AG04450 (cell line): ENCODE measurements at places on chromosomes 2 and 18.

DNA sequence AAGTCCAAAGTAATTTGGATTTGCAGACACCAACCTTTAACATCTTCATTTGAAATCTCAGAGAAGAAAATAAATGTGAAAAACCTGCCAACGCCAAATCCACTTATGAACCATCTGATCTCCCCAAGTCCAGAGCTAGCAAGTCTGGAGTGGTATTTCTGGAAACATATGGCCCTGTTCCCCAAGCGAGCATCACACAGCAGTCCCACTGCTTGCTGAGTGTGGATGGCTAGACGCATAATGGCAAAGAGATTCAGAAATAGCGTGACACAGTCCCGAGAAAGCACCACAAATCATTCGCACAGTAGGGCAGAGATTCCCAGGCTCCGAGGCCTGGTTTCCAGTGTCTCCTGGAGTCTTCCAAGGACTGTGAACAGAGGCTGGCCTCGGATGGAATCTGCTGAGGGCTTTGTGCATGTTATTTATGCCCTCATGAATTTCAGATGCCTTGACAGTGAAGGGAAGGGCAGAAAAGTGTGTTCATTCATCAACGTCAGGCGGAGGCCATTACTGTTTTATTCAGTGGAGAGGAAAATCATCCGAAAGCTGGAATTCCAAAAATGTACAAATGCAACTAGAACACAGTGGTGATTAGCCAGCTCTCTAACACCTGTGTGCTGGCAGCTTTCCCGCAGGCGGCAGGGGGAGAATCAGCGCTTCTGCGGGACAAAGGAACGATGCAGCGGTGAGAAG, 417.0 kb downstream of the EIPR1 start:
- DNase-seq: no peak

GRCh38 chr2:43212931-43213330, 13.5 kb downstream of the ZFP36L2 start:
- no peak for DNase-seq

DNA sequence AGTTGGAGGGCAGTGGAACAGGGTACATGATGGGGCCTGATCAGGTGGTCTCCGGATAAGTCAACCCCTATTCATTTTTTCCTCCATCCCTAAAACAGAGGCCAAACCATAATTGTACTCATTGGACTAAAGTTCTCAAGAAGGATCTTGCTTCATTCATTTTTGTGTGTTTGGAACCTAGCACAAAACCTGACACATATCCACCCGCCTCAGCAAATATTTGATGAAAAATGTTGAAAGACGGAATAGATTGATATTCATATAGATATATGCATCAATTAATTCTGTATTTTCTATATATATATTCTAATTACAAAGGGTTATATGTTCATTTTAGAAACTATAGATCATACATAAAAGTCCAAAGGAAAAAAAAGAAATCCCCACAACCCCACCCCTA, 21.9 kb downstream of the SLC4A1AP start:
- no peak for DNase-seq

DNA sequence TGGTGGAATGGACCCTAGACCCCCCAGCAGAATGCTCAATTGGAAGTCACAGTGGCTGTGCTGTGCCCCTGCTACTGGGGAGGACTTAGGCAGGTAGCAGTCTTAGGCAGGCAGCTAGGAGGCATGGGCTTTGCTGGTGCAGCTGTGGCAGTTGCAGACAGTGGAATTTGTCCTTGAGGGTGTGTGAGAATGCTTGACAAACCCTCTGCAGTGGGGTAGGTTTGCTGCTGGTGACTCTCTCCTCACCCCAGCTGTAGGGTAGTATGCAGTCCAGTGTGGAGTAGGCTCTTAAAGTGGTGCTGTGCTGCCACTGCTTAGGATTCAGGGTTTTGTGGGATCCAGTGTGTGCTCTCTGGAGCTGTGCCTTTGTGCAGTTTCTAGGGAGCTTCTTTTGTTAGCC, 61.3 kb downstream of the NUP35 start:
- DNase-seq: no peak

- no peak for DNase-seq
Measured at GRCh38 chr2:226893216-226893615, 57.4 kb downstream of the RHBDD1 start.
